ENCODE measurements at places on chromosomes 12 and 14.

- no peak for DNase-seq
Measured at GRCh38 chr12:24505366-24506015, 443.4 kb downstream of the BCAT1 start.

- no peak for DNase-seq
Measured at GRCh38 chr12:89305373-89305772, 46.9 kb downstream of the DUSP6 start.

- DNase-seq: no peak
Measured at GRCh38 chr14:35399083-35399937, 5.2 kb downstream of the NFKBIA start.

DNA sequence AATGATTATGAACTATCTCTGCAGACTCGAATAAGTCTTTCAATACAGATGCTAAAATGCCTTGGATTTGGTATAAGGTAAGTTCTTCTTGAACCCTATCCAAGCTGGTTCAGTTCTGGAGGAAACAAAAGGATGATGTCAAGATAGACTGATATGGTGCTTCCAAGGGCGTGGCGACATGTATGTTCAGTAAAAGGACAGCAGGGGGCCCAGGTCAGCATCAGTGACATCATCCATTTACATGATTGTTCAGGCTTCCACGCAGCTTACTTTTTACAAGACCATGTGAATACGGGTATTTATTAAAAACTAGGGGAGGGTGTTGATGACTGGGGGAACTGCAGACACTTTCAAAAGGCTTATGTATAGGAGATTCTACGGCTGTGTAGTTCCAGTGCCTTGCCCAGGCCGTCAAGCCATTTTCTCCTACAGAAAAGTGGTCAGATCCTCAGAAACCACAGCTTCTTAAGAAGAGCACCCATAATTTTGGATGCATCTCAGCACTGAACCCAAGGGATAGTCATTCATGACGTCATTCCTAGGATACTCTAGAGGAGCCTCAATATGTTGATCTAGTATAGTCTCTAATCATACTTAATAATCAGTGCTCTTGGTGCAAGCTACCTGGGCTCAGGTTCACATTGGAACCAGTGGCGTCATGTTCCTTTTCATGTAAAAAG lies 527.7 kb downstream of the FUT8 start:
- DNase-seq: no peak

DNA sequence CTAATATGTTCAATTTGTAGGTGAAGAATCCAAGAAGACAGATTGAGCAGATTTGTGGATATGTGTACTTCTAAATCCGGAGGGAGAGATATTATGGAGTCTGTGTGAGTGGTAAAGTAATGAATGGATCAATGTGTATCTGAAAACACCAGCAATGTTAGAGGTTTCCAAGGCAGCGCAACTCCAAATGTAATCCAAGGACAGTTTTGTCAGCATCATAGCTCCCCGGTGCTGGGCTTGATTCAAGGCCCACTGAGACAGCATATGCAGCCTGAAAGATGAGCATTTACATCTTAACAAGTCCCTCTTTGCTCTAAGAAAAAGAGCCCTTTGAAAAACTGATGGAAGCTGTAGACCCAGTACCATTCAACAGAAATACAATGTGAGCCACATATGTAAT lies 38.3 kb upstream of the FRMD6 start:
- DNase-seq: no peak

- no peak for DNase-seq
Measured at GRCh38 chr14:76500480-76500879, 124.5 kb downstream of the ESRRB start.

DNA sequence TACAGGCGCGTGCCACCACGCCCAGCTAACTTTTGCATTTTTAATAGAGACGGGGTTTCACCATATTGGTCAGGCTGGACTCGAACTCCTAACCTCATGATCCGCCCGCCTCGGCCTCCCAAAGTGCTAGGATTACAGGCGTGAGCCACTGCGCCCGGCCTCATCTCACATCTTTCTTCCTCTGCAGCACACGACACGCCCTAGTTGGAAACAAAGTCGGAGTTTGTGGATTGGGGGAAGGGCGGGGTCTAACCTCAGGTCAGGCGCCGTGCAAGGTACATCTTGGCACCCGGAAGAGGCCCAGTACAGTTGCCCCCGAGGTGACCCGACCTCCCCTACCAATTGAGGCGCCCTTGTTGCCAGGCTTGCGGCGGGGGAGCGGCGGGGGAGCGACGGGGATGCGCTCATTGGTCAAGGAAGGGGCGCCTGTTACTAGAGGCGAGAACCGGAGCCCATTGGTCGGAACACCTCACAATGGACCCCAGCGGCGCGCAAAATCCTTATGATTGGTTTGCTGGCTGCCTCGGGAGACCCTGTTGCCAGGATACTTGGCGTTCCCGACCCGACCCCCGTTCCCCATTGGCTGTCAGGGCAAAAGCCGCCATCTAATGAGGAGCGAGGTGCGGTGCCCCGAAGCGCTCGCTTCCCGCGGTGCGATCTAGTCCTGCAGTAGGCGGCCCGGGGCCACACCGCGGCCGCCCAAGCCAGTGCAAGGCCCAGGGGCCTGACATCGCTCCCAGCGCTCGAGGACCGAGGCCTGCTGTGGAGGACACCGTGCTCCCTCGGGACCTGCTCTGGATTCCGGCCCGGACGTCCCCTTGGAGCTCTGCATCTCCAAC lies at the start of gene REC8:
Gene REC8 (plus strand): TSS at position 659 of the 839 bp plus-strand sequence. CDS start 473 bp downstream, outside the sequence.
- peak; percentile 41 for DNase-seq

DNA sequence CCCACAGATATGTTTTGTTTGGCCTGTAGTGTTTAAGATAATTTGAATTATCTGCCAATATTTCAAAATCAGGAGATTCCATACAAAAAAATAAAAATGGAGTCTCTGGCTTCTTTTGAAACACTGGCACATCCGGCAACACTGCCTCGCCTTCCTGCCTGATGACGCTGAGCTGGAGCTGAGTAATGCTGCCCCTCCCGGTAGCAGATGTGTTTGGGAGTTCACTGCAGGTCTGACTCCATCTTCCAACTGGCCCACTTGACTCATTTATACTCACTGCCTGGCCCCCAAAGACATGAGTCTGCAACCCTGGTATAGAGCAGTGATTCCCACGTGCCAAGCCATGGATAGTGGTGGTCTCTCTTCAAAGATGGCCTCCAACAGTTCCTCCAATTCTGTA lies 7.4 kb downstream of the CIT start:
- DNase-seq: no peak

- no peak for DNase-seq
Measured at GRCh38 chr14:51490205-51490604, 161.5 kb upstream of the FRMD6 start.

DNA sequence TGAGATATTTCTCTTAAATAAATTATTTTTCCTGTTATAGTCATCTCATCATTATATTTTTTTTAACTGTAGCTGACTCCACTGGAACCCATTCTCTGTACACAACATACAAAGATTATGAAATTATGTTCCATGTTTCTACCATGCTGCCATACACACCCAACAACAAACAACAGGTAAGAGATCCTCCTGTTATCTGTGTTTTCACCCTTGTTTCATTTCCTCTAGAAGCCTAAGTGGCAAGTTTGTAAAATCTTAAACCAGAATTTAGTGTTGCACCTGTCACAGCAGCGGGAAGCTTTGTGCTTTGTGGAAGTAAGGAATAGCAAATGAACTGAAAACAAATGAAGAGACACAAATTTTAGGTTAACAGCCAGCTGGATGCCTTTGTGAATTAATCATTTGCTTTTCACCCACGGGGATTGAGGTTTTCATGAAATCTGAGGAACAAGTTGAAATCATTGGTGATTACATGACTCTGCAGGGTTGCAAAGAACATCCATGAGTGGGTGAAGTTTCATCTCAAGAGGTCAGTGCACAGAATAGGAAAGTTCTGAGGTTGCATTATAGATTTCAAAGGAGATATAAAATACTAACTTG lies 273.9 kb upstream of the RGS6 start:
- no peak for DNase-seq

GRCh38 chr12:98513379-98514322 lies 1.7 kb upstream of the TMPO start:
- no peak for DNase-seq

DNA sequence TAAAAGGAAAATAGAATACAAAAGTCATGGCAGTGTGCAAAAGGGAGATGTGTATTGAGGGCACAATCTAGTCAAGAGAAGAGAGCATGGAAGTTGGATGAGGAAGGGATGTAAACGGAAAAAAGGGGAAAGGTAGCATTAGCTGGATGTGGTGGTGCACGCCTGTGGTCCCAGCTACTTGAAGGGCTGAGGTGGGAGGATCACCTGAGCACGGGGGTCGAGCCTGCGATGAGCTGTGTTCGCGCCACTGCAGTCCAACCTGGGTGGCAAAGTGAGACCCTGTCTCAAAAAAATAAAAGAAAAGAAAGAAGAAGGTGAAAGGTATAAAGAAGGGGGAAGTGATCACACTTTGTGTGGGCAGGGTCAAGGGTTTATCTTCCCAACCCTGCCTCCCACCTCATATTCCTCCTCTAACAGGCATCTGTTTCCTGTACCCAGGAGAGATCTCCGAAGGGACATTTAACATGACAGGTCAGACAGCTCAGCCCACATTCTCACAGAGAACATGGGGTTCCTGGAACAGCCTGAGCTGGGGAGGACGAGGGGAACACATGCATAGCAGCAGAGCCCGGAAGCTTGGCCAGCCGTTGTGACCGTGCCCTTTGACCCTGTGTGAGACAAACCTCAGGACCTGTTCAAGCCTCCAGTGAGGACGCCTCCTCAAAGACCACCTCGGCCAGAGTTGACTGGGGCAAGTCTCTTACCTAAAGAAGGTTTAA lies 8.9 kb downstream of the RNASE11 start:
- no peak for DNase-seq

DNA sequence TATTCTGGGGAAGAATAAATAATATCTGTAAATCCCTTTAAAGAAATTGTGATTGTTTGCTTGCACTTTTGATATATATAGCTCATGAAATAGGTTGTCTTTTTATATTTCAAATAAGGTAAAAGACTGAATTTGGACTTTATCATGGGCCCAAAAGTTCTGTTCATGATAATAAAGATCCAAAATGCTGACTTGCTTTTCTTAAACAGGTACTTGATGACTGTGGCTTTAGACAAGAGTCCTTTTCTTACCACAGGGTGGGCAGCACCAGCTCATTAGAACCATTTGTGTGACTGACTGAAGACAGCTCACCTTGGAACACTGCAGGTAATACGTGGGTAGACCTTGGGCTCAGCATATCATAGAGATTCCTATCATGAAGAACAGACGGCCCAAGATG lies 432.6 kb downstream of the ETNK1 start:
- DNase-seq: no peak

GRCh38 chr14:93012951-93013719 lies 90.2 kb downstream of the CHGA start:
- DNase-seq: no peak

- DNase-seq: no peak
Measured at GRCh38 chr12:94596596-94596995, 53.8 kb downstream of the TMCC3 start.

DNA sequence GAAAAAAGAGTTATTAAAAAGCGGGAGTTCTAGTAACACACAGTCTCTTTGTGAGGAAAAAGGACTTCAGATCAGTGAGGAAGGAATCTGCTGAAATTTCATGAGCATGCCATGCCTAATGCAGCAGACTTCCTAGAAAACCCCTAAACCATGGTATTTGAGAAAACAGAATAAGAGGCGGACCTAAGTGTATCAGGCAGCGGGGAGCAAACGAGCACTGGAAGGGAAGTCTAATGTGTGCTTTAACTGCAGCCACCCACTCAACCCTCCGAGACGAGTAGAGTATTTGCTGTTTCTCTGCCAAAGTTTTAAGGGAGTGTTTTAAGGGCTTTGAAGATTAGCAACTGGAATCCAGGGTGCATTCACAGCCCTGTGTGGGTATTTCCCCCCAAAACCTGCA lies 36.5 kb downstream of the ACADS start:
- DNase-seq: no peak

- no peak for DNase-seq
Measured at GRCh38 chr12:74152370-74152769, 385.3 kb upstream of the ATXN7L3B start.

DNA sequence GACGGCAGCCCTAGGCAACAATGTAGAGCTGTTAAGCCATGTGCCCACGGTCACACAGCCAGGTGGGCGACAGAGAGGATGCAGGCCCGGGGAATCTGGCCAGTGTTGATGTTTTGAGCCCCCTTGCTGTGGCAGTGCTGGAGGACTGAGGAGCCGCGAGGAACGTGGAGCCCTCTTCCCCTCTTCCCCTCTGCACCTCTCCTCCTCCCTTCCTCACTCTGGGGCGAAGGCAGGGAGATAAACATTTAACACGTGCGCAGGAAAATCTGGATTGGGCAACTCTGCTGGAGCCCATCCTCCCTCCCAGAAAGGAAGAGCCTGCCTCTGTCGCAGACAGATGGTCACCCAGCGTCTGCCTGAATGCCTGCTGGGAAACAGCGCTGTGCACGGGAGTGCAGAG lies 376.8 kb downstream of the FUT8 start:
- no peak for DNase-seq

DNA sequence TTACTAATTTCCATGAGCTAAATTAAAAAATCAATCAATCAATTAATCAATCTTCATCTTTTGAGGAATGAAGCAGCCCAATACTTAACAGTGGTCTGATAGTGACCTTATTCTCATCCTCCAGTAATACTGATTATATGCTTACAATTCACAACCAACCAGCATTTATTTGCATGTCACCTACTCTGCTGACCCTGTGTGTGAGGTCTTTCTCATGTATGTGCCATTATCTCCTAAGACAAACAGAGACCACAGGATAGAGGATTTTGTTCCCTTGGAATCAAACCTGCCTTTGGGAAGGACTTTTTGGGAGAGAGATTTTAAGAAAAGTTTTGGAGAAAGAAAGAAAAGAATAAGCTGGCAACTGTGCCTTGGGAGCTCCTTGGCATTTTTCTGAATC lies 197.2 kb downstream of the NRXN3 start:
- no peak for DNase-seq

DNA sequence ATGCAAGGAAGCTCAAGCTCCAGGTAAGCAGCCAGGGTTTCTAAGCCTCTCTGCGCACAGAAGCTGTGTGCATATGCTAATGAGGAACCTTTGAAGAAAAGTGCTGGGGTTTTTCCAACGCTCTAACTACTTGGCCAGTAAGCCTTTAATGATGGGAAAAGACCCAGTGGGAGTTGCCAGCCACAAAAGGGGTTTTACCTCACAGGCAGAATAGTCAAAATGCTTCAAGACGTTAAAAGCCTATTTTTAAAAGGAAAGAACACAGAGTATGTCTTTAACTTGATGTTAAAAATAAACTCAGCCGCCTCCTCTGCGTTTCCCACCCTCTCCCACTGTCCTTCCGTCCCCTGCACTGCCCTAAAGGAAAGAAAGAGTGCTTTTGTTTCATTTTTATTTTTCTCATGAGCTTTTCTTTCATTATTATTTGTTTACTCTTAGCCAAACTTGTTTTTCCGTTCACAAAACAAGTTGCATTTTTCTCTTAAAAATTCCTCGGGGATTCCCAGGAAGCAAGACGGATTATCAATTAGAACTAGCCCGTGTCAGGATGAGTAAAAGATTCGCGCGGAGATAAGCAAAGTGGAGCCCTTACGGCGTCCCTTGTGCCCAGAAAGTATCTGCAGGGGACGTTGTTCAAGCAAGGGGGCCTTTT lies 209.8 kb upstream of the NUDT4 start:
- DNase-seq: no peak
